Activated T-cell treated with anti-CD3 and anti-CD28 coated beads, Interleukin-2, amount 50 U/mL, for 48 hours (primary cell): ENCODE measurements at places on chromosomes 5 and 9.

DNA sequence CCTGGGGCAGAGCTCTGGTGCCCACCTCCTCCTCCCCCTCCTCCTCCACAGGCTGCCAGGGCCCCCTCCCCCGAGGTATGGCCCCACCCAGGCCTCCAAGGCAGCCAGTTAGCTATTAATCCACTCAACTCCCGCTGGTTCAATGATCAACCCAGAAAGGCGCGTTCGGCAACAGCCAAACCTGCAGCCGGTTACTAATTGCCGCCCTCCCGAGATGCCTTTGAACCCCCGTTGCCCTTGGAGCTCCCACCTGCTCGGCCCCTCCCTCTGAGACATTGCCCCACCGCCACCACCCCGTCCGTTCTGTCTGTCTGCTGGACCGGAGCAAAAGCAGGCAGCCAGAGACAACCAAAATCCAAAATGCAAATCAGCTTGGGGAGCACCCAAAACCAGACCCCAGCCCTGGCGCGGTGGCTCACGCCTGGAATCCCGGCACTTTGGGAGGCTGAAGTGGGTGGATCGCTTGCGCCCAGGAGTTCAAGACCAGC is 25.8 kb downstream of the NOTCH1 start:
- no peak for DNase-seq

- DNase-seq: no peak
Measured at GRCh38 chr9:81317223-81317622, 372.1 kb downstream of the TLE1 start.

DNA sequence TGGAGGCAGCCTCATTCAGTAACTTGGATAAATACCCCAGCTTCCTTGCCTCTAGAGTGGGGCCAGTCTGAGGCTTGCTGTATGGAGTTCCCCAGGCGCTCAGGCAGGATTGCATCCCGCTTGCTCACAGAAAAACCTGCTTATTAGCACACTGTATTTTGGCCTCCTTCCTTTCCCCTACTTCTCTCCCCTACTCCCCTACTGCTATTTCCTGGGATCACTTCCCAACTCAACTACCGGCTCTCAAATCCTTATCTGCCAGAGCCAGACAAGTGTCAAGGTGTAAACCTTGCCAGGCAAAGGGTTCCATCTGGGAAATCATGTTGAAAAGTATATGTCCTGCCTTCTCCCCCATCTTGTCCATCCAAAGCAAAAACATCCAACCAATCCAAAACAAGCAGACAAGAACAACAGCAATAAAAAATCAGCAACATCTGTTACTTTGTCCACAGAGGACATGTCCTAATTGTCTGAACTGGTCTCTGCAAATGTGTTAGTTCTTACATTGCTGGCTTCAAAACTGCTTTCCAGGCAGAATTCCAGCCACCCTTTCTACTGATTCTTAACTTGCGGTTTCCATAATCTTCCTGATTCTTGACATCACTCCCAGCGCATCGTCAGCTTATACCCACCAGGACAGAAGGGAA is 164.1 kb upstream of the SEMA6A start:
- no peak for DNase-seq

- DNase-seq: no peak
Measured at GRCh38 chr9:134317790-134318414, 8.4 kb upstream of the RXRA start.

DNA sequence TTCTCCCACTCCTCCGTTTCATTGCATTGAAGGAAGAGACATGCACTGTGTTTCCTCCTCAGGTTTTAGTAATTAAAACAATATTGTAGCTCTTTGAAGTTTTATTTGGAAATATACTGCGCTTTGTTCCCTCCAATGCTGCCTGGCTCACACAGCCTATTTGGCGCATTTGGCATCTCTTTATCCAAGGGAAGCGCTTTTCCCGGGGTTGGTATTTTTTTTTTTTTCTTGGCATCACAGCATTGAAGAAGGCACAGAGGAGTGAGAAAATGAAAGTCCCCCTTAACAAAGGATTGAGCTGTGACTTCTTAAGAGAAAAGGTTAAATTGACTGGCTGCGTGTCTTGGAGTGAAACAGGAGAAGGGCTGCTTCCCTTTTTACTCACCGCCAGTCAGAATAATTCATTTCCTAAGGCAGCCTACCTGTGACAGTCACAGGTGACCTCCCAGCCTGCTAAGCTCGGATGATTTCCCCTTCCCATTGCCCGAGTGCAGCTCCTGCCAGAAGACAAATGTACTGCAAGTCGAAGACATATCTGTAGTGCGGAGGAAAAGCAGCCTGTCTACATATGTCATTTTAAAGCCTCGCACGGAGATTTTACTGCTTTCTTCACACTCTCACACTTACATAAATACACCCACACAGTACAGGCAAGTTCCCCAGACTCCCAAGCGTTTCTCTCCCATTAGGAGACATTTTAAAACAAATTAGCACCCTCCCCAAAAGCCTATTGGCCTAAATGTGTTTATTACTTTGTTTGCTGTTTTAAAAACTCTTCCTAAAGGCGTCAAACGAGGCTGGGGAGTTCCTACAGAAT is 665.5 kb upstream of the ZNF608 start:
- DNase-seq: no peak

GRCh38 chr9:11159318-11159862 is 546.6 kb upstream of the PTPRD start:
- no peak for DNase-seq

- no peak for DNase-seq
Measured at GRCh38 chr9:27151693-27152404, 42.8 kb downstream of the TEK start.

DNA sequence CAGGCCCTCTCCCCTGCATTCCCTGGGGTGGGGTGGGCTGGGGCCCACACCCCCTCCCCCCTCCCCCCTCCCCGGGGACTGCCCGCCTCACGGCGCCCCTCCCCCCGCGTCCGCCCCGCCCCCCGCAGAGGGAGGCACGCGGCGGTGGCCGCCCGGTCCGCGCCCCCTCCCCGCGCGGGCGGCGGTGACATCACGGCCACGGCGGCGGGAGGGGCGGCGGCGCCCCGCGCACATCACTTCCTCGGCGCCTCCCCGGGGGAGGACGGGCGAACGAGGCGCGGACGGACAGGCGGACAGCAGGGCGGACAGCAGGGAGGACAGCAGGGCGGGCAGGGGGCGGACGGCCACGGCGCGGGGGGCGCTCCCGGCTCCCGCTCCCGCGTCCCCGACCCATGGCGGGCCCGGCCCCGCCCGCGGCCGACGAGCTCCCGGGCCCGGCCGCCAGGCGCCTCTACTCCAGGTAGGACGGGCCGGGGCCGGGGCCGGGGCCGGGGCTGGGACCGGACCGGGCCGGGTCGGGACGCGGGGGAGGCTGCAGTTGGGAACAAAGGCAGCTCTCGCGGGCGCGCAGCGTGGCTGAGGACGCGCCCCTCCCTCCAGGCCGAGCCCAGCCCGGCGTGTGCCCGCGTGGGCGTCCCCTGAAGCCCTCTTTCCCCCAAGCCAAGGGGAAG is at the start of gene GPSM1:
GPSM1 (plus strand) TSS at position 236 of the 671 bp plus-strand sequence; CDS start at position 393, 157 bp downstream.
- peak; percentile 49 for DNase-seq

DNA sequence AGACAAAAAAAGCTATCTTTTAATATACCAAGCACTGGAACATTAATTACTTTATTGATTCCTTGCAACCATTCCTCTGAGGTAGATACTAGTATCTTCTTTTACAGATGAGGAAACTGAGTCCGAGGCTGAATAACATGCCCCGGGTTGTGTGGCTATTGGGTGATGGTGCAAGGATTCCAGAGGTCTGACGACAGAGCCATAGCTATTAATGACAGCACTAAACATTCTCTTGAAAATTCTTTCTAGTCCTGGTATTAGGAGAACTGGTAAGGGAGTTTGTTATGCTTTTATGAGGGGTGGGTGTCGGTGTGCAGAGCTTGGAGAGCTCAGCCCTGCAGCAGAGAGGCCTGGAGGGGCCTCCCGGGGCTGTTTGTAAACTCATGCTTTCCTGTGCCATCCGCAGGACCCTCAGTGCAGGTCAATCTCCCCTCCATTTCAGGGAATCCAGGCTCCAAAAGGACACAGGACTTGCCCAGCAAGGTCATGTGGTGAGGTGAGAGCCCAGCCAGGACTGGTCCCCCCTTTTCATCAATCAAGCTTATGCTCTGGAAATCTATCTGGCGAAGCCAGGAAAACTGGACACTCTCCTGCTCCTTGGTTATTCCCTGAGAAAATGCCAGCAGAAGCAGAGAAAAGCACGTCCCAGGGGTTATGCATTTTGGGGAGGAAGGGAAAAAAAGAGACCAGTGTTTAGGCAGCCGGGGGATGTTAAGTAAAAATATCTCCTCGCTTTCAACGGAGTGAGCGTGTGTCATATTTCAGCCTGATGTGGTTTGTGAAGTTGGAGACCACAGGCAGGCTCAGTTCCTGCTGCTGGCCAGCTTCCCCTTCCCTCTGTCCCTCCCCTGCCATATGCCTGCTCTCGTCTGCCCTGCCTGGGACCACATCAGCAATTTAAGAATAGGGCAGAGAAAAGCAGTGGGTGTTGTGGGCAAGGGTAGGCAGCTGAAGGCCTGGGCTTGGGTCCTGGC is 3.7 kb downstream of the GSN start:
- no peak for DNase-seq

DNA sequence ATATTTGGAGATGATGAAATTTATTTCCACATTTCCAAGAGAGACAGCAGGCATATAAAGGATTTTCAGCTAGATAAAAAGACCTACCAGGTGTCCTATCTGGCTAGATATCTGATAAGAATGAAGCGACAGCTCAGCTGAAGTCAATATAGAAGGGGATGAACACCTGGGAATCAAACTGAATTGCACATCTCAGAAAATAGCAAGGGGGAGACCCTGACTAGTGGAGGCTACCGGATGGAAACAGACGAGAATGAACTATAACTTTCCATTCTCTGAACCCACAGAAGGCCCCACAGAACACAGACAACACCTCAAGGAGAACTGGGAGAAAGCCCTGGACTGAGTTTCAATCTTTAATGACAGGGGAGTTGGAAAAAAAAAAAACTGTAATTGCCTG is 51.1 kb downstream of the CPLANE1 start:
- DNase-seq: no peak

DNA sequence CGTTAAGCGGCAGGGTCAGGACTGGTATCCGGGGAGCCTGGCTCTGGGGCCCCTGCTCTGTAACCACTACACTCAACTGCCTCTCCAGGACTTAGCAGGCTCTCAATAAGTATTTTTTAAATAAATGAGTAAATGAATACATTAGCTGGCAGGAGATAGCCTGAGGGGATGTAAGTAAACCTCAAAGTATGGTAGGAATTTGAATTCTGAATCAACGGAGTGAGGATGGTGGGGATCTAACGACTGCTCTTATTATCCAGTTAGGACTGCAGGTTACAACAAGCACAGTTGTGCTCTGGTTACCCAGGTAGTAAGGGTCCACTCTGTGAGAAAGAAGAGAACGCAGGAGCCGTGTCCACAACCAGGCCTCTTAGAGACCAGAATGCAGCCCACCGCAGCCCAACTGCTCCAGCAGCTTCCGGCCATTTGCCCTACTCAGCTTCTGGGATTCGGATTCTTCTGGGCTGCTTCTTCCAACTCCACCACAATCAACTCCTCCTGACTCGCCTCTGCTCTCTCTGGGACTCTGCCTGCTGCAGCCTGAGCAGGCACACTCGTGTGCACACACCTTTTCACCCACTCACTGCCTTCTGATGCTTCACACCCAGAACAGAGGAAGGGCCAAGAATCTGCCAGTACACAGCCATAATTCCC is 52.6 kb downstream of the MED27 start:
- no peak for DNase-seq

DNA sequence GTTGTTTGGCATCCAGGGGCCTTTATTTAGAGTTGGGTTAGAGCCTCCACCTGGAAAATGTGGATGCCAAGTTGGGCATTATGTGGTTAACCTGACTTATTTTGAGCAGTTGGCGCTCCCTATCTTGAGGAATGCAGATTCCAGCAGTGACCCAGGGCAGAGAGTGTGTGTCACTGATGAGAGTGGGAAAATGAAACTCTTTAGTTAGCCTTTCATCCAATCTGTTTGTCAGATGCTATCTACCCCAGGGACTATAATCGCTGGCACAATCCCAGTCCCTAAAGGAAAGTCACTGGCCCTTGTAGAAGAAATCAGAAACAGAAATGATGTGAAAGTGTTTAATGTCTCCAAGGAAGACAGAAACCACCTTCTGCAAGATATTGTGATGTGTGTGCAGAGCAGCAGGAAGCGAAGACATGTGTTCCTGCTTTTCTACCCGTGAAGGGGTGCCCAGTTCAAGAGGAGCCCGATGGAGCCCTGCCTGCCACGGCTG is 10.2 kb upstream of the STING1 start:
- DNase-seq: no peak

DNA sequence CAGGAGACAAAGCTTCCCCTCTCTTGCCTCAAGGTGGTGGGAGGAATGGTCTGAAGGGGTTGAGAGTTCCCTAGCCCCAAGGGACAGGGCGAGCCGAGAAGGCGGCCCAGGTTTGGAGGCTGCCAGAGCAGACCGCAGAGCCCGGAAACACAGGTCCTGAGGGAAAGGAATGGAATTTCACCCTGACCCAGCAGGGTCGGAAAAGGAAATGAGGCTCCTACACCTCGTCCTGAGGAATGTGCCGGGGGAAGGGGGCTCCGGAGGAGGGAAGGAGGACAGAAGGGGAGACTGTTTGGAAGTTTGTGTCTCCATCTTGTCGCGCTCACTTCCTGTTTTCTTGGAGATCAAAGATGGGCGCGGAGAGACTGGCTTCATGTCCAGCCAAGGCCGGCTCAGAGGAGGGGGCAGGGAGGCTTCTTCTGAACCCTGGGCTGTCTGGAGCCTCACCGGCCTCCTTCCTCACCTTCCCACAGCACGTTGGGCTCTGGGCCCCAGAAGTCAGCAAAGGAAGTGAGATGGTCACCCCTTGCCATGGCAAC is 9.6 kb downstream of the ENG start:
- DNase-seq: no peak

- no peak for DNase-seq
Measured at GRCh38 chr9:5978523-5978922, 36.9 kb downstream of the RANBP6 start.

DNA sequence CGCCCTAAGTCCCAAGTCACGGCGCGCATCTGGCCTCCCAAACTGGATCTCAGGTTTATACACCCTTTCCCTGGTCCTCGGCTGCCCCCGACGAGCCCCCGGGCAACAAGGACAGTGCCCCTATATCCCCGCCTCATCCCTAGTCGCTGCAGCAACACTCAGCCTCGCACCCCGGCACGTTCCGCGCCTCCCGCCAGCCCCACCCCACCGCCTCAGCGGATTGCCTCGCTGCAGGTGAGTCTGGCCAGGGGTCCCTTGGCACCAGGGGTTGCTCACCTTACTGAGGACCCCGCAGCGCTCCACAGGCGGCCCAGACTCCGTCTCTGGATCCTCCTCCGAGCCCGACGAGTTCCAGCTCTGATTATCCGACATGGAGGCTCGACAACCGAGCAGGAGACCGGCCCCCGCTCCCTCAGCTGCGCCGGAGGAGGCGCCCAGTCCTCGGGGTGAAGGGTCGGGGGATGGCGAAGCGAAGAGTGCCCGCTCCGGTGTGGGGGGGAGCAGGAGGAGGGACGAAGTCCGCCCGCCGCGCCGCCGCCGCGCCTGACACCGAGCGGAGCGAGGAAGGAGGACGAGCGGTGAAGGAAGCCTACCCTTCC is 494 bp downstream of the CERT1 start:
- DNase-seq: no peak

GRCh38 chr5:167317884-167318283 is 973.6 kb upstream of the WWC1 start:
- DNase-seq: no peak

GRCh38 chr5:124751031-124751430 is 4.6 kb upstream of the ZNF608 start:
- no peak for DNase-seq

GRCh38 chr5:848671-849111 is 2.1 kb downstream of the ZDHHC11 start:
- no peak for DNase-seq
